ENCODE measurements at places on chromosomes 16 and 17.

DNA sequence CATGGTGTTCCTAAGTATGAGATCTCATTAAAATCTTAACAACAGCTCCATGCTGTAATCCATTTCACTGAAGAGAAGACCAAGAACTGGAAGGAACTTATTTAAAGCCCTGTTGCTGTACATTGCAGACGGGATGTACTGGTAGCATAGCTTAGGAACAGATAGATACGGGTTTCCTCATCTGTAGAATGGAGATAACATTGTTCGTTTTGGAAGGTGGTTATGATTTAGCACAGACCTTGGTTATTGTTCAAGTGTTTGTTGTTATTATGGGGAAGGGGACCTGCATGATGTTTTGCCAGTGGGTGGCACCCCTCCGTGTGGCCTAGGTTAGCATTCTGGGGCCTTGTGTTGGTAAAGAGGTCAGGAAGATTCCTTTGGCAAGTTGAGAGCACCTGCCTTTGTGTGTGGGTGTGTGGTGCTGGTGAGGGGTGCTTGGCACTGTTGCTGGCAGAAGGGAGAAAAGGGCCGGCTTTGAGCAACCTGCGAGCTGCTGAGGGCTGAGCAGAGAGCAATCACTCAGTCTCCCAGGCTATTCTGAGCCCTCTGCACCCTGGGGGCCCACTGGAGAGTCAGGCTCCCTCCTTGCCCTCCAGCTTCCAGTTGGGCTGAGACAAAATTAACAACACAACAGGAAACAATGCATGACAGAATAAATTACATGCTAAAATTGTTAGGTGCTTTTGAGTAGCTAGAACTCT, 2.3 kb downstream of the TAOK2 start:
- no peak for DNase-seq

DNA sequence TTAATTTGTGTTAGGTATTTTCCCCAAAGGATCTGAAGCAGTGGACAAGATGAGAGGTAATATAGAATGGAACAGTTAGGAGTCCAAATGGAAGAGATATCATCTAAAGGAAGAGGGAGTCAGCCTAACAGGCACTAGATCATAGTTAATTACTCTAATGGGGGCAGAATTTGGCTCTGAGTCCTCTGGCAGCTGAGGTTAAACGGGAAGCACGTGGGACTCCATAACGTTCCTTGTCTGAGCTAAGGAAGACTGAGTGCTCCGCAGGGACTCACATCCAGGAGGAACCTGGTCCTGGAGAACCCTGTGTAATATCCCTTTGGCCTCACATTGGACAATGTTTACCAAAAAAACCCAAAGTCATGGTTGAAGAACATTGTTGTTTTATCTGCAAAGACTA, 46.6 kb upstream of the TEX2 start:
- no peak for DNase-seq

- no peak for DNase-seq
Measured at GRCh38 chr16:3171181-3171854, 16.7 kb upstream of the OR1F1 start.

GRCh38 chr16:58099097-58099955, 29.9 kb downstream of the CFAP20 start:
- no peak for DNase-seq

GRCh38 chr17:78890498-78890897, 12.5 kb downstream of the CEP295NL start:
- DNase-seq, result peak; percentile 24

GRCh38 chr16:19874026-19874425, 10.6 kb downstream of the GPRC5B start:
- DNase-seq, result no peak

- no peak for DNase-seq
Measured at GRCh38 chr16:67987460-67988160, 7.3 kb upstream of the DPEP3 start.

GRCh38 chr17:29021226-29021625, 15.4 kb upstream of the SEZ6 start:
- no peak for DNase-seq

GRCh38 chr17:43398724-43399595, at the start of gene ARL4D:
TSS of gene ARL4D (plus strand) at chr17:43398993. CDS start at chr17:43399733, 740 bp downstream.
- DNase-seq, result peak; percentile 62
